ENCODE measurements at places on chromosomes 1 and 21. TPM values are rescaled to one million over a fixed set of nuclear protein-coding genes. Genes with fewer than 3 reads are reported as not detected.

RBP7 gene
- total RNA-seq, result not detected

AMPD1 gene
- not detected for total RNA-seq

LRRC52 gene
- total RNA-seq, result not detected

SWT1 gene
- 2.6 TPM for total RNA-seq

CLCNKB gene
- not detected for total RNA-seq

ZNHIT6 gene
- 20.4 TPM for total RNA-seq

LRRIQ3 gene
- total RNA-seq, result 2.4 TPM

DPT gene
- not detected for total RNA-seq

Data from OCI-LY7 (cell line).